Uterus (tissue), 4 donors: ENCODE measurements at places on chromosomes 12 and 14. TPM values are rescaled to one million over a fixed set of nuclear protein-coding genes. Genes with fewer than 3 reads are reported as not detected.

Gene AQP6
- total RNA-seq, result not detected

Gene RAP1B
- 166 TPM for total RNA-seq

Gene NGB
- not detected for total RNA-seq

Gene GALNT16
- 12.6 TPM for total RNA-seq

Gene ADAM21
- total RNA-seq, result 0.07 TPM

Gene RNASE1
- 299 TPM for total RNA-seq

DNA sequence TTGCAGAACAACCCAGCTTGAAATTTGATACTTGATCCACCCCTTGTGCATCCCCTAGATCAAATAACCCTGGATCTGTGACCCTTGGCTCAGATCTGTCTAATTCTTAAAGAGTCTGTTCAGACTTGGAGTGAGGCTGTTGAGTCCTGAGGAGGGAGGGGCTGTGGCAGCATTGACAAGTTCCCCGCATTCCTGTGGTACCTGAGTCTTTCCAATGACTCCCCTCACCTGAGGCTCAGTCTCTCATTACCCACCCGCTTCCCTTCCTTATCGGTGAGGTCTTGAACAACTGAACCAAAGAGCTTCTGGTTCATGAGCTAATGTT, 16.1 kb upstream of the HDAC7 start:
- no peaks in the 10 kb centered on the region for H3K4me1 ChIP-seq
- no peaks in the 10 kb centered on the region for H3K27me3 ChIP-seq
- no peak overlapping the region for H3K27ac ChIP-seq
- no peak overlapping the region for H3K4me3 ChIP-seq

- no peaks in the 10 kb centered on the region for H3K4me1 ChIP-seq
- H3K27me3 ChIP-seq, result no peaks in the 10 kb centered on the region
- no peak for DNase-seq
- peak overlapping the region; percentile 57 for H3K4me3 ChIP-seq
- H3K36me3 ChIP-seq, result no peaks in the 10 kb centered on the region
These were observed 15.8 kb upstream of the ANKRD9 start for GRCh38 chr14:102525219-102525928.

- no peak for DNase-seq
- H3K27me3 ChIP-seq, result no peaks in the 10 kb centered on the region
- H3K27ac ChIP-seq, result no peak overlapping the region
- H3K4me1 ChIP-seq, result no peaks in the 10 kb centered on the region
- H3K4me3 ChIP-seq, result no peak overlapping the region
- no peaks in the 10 kb centered on the region for H3K36me3 ChIP-seq
These were observed 67.2 kb downstream of the ASCL1 start for GRCh38 chr12:103024650-103025049.

DNA sequence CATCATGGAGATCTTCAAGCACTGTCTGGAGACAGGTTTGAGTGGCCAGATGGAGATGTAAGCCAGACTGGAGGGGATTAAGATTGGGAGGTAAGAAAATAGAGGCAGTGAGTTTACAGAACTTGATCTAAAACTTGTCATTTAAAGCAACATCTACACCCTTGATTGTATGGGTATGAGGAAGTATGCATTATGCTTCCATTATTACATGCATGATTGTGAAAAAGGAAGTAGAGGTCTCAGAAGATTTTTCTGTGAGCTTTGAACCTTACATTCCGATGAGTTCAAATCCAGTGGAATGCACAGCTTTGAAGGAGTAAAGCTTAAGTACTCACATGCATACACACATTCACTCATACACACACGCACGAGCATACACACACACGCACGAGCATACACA, 550.8 kb downstream of the MED13L start:
- no peak overlapping the region for H3K4me3 ChIP-seq
- no peaks in the 10 kb centered on the region for H3K27me3 ChIP-seq
- no peak overlapping the region for H3K27ac ChIP-seq
- H3K4me1 ChIP-seq, result no peaks in the 10 kb centered on the region
- DNase-seq, result no peak

GRCh38 chr12:78787576-78787975, 77.0 kb upstream of the SYT1 start:
- H3K27me3 ChIP-seq, result no peaks in the 10 kb centered on the region
- no peak overlapping the region for H3K27ac ChIP-seq
- no peaks in the 10 kb centered on the region for H3K36me3 ChIP-seq
- DNase-seq, result no peak

- no peaks in the 10 kb centered on the region for H3K27me3 ChIP-seq
- no peaks in the 10 kb centered on the region for H3K4me1 ChIP-seq
- DNase-seq, result no peak
- no peak overlapping the region for H3K27ac ChIP-seq
These were observed 107.0 kb downstream of the ATXN7L3B start for GRCh38 chr12:74644681-74645080.

DNA sequence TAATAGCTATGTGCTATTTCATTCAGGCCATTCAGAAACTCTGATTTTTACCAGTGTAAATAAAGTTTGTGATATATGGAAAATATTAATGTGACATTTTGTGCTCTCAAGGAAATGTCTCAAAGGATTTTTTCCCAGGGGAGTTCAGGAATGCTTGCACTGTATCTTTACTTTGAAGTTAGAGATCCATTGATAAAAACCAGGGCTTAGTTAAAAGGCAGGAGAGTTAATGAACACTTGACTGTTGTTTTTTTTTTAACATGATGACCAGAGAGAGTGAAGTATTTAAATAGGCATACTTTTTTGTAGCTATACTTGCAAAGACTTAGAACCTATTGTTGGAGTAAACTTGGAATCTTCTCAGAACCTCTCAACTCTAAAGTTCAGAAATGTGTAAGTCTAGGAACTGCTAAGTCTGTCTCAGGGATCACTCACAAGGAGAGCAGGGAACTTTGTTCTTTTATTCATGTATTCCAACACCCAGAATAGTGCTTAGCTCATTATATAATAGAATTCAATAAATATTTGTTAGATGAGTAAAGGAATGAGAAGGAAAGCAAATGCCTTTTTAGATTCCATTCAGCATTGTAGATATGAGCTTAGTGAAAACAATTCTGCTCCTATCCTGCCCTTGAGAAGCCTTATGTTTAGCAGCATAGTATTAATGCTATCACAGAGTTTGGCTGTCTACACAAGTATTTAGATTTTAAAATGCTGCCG, 117.5 kb downstream of the DAAM1 start:
- H3K36me3 ChIP-seq, result no peaks in the 10 kb centered on the region
- DNase-seq, result no peak
- peaks cover 10% of the 10 kb centered on the region for H3K4me1 ChIP-seq
- peak overlapping the region; percentile 28 for H3K27ac ChIP-seq
- no peak overlapping the region for H3K4me3 ChIP-seq

- H3K27ac ChIP-seq, result no peak overlapping the region
- H3K4me1 ChIP-seq, result no peaks in the 10 kb centered on the region
- peak; percentile 78 for DNase-seq
- no peak overlapping the region for H3K4me3 ChIP-seq
- no peaks in the 10 kb centered on the region for H3K36me3 ChIP-seq
These were observed 24.7 kb upstream of the IRF2BPL start for GRCh38 chr14:77053046-77053841.

- no peaks in the 10 kb centered on the region for H3K4me1 ChIP-seq
- DNase-seq, result no peak
- no peak overlapping the region for H3K4me3 ChIP-seq
These were observed 631.1 kb upstream of the TMEM132C start for GRCh38 chr12:127635838-127636237.

DNA sequence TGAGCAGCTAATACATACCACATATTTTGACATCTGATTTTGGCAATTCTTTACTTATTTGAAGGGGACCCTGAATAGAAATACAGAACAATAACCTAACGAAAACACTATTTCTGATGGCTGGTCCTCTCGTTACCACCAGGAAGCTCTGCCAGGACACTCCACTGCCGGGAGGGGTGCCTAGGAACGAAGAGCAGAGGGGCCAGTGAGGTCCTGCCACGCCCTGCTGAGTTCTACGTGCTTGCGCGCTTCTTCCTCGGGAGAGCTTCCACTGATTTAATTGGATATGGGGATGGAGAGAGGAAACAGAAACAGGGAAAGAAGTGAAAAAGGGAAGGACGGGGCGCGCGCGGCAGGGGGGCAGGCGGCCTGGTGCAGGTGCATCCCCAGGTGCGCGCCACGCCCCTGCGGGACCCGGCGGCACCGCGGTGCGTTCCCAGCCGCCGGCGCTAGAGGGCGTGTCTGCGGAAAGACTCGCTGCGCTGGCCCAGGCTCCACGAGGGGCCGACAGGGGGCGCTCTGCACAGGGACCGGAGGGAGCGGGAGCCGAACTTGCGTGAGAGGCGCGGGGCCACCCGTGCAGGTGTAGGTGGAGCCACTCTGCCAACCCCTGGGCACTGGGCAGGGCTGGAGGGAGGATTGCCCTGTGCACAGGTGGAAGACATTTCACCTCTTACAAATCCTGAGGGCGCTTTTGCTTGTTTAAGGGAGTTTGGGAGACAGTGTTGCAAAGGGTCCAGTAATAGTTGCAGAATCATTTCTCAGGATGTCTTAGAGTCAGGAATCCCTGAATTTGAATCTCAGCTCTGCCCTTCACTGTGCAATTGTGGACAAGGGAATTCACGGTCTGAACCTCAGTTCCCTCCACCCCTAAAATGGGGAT, 986.3 kb upstream of the TMEM132C start:
- H3K27me3 ChIP-seq, result no peaks in the 10 kb centered on the region
- no peaks in the 10 kb centered on the region for H3K36me3 ChIP-seq
- peak; percentile 18 for DNase-seq
- no peak overlapping the region for H3K27ac ChIP-seq

DNA sequence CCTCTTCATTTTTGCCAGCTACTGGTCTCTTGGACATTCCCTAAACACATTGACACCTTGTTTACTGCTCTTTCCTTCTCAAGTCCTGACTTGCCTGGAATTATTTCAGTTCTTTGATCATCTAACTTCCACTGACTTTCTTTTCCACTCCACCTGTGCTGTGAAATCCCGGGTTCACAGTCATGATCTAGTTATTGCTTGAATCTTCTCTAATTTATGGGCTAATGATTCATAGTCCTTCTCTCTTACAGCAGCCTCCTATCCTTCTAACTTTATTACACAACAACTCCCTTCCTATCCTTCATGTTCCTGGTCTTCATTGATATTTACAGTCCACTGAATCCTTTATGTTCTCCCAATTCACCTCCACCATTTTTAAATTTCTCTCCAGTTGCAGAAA, 260.1 kb downstream of the C12orf75 start:
- H3K27me3 ChIP-seq, result no peaks in the 10 kb centered on the region
- no peak overlapping the region for H3K27ac ChIP-seq
- DNase-seq, result no peak
- H3K4me3 ChIP-seq, result no peak overlapping the region
- H3K36me3 ChIP-seq, result no peaks in the 10 kb centered on the region
- no peaks in the 10 kb centered on the region for H3K4me1 ChIP-seq

GRCh38 chr14:55285048-55285652, 13.9 kb downstream of the FBXO34 start:
- no peaks in the 10 kb centered on the region for H3K4me1 ChIP-seq
- no peak overlapping the region for H3K4me3 ChIP-seq
- no peak overlapping the region for H3K27ac ChIP-seq
- H3K27me3 ChIP-seq, result no peaks in the 10 kb centered on the region
- no peak for DNase-seq

DNA sequence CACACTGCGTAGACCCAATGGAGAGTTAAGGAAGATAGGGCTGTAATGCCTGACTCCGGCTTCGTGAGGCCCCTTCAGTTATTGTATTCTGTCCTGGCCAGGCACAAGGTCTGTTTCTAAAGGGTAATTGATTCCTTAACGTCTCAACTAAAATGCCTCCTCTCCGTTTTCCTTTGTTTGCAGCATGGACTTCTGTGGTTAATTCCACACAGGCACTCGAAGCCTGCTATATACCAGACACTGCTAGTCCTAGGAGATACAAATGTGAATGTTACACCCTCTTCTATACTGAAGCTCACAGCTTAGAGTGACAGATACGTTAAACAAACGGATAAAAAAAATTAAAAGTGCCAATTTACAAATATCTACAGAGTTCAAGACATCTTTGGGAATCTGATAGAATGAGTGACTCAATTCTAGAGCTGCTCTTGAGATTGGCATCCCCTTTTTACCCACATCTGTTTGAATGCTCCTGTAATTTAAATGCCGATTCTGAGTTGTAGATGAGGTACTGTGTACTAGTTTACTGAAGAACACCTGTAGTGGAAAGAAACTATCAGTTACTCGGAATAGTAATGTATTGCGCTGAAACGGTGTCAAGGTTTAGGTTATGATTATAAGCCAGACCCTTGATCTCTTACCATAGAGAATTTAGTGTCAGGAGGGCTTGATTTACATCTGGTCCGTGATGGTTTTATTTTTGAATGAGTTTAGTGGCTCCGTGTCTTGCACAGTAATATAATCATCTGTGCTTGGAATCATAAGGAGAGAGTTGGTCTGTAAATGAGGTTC, 784 bp downstream of the PSMA6 start:
- peaks cover 16% of the 10 kb centered on the region for H3K4me1 ChIP-seq
- DNase-seq, result no peak

DNA sequence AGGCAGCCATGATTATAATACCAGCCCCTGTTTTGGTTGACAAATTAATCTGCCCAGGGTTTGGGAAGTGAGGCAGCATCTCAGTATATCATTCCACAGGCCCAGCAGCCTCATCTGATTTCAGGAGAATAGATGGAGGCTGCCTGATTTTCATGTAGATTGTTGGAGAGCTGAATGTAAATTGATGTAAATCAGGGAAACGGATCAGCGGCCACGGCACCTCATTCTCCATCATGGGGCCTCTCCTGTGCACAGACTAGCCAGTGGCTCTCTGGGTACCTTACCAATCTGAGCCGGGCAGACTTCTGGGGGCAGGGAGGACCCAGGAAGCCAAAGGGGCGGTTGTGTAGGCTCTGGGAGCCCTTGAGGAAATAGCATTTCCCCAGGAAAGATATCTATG, 63.7 kb upstream of the GSC start:
- H3K4me1 ChIP-seq, result no peaks in the 10 kb centered on the region
- H3K27ac ChIP-seq, result no peak overlapping the region
- H3K4me3 ChIP-seq, result no peak overlapping the region
- no peaks in the 10 kb centered on the region for H3K27me3 ChIP-seq

DNA sequence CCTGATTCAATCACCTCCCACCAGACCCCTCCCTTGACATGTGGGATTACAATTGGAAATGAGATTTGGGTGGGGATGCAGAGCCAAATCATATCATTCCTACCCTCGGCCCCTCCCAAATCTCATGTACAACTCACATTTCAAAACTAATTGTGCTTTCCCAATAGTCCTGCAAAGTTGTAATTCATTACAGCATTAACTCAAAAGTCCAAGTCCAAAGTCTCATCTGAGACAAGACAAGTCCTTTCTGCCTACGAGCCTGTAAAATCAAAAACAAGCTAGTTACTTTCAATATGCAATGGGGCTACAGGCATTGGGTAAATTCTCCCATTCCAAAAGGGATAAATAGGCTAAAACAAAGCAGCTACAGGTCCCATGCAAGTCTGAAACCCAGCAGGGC, 634.6 kb downstream of the SLC6A15 start:
- H3K27me3 ChIP-seq, result no peaks in the 10 kb centered on the region
- no peak overlapping the region for H3K4me3 ChIP-seq
- no peaks in the 10 kb centered on the region for H3K4me1 ChIP-seq
